ENCODE measurements at places on chromosomes 11 and 22.
A peak's percentile ranks its signal among the peaks of the same experiment; 100 is the strongest.

GRCh38 chr11:116275635-116276034, 497.2 kb downstream of the BUD13 start:
- no peak for DNase-seq

GRCh38 chr11:92226331-92227229, 2.0 kb downstream of the FAT3 start:
- no peak for DNase-seq

DNA sequence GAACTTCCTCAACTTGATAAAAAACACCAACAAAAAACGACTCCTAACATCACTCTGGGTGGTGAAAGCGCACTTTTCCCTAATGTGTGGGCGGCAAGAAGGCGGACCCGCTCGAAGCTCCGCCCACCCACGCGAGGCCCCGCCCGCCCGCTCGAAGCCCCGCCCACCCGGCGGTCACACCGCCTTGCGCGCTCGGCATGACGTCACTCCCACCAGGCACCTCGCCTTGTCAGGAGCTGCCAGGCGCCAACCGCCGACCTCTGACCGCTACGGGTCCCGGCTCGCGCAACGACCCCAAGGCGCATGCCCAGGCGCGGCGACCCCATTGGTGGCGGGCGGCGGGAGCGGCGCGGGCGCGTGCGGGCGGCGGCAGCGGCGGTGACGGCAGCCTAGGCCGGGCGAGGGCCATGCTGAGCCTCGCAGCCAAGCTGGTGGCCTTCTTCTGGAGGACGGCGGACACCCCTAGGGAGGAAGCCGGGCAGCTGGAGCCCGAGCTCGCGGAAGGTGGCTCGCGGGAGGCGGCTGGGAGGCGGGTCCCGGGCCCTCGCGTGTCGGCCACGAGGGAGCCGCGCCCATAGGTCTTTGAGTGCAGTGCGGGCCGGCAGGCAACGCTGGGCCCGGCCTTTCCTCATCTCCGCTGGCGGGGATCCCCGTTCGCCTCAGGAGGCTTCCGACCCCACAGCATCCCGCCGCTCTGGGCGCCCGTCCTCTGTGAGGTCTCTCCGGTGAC, at the start of gene MOV10L1:
MOV10L1 (plus strand) TSS at position 325 of the 730 bp plus-strand sequence; CDS start at position 408, 83 bp downstream.
- DNase-seq: no peak

DNA sequence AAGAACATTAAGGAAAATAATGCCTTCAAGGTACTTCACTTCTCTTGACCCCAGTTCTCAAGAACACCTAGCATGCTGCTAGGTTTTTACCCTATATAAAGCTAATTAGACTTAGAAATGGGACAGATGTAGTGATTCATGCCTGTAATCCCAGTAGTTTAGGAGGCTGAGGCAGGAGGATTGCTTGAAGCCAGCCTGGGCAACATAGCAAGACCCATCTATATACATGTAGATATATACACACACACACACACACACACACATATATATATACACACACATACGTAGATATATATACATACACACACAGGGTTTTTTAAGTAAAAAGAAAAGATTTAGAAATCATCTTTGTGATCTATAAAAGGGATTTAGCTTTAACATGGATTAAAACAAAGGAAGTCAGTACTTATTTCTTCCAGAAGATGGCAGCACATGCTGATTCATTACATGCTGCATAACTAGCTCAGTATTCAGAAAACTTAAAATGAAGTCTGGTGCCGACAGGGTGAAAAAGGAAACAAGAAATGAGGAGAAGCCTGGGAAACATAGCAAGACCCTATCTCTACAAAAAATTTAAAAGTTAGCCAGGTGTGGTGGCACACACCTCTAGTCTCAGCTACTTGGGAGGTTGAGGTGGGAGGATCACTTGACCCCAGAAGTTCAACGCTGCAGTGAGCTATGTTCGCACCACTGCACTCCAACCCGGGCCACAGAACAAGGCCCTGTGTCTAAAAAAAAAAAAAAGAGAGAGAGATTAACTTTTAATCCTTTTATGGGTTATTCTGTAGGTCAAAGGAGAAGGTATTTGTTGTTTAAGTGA, 28.5 kb upstream of the RBX1 start:
- peak; percentile 30 for DNase-seq

- DNase-seq: peak; percentile 90
These were observed 43.6 kb downstream of the LRRC32 start for GRCh38 chr11:76626921-76627401.

GRCh38 chr11:78415338-78415737, 2.3 kb downstream of the GAB2 start:
- DNase-seq: no peak

DNA sequence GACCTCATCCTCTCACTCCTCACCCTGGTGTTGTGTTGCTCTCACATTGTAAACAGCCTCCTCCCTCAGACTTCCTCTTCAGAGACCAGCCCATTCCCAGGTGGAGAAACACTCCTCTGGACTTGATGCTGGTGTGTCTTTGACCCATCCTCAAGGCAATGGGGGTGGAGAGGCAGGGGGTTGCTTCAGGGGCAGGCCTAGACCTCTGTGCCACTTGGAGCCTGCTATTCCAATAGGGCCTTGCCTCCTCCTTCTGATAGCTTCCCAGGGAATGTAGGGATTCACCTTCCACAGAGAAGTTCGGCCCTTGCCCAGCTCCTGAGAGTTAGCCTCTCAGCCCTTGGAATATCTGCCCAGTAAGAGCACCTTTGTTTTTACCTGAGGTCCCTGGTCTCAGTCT, 606.6 kb upstream of the CADM1 start:
- no peak for DNase-seq

GRCh38 chr11:33857933-33858371, 33.9 kb downstream of the LMO2 start:
- peak; percentile 30 for DNase-seq

GRCh38 chr11:102546427-102546826, 15.9 kb upstream of the MMP7 start:
- no peak for DNase-seq

DNA sequence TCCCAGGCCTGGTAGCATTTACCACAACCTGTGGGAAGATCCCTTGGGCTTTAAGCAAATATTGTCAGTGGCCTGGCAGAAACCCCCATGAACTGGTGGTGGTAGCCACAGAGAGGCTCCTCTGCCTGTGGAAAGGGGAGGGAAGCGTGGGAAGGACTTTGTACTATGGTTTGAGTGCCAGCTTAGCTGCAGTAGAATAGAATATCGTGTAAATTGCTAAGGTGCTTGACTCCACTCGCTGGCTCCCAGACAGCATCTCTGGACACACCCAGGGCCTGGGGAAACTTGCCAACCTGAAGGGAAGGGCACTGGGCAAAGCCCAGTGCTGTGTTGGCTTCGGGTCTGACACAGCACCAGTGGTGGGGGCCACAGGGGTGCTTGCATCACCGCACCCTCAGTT, 52.6 kb downstream of the XRRA1 start:
- no peak for DNase-seq

GRCh38 chr11:94211261-94211830, 82.7 kb downstream of the PANX1 start:
- no peak for DNase-seq

- DNase-seq: no peak
These were observed 550.7 kb downstream of the INSC start for GRCh38 chr11:15665368-15665871.

DNA sequence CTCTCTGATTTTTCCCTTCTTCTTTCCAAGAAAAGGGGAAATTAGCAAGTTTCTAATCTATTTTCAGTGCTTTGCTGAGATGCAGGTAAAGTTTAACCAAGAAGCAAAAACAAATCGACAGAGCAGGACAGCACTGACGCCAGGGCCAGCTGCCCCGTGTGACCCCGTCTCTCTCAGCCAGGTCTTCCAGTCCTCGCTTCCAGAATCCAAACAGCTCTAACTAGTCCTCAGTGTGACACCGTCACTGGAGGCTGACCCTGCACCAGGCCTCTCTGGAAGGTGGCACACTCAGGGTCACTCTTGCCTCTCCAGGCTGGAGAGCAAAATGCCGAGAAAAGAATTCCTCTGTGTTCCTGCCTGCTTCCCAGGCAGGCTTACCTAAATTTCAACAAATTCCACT, 44.8 kb downstream of the SHANK2 start:
- DNase-seq: no peak

DNA sequence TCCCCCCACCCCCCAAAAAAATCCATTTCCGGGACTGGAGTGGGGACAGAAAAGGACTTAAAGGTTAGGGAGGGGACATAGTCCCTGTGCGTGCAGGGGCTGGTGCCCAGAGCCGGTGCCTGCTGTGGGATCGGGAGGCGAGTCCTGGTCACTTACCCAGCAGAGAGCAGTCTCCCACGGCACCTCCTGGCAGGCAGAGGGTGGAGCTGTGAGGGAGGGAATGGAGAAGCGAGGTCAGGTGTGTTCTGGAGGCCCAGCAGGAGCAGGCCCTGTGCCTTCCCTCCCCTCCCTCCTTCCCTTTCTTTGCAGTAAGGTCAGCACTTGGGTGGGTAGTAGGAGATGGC, 28.4 kb downstream of the SHANK3 start:
- no peak for DNase-seq

- no peak for DNase-seq
These were observed 11.0 kb upstream of the GRAMD4 start for GRCh38 chr22:46609175-46609690.

- no peak for DNase-seq
These were observed 475.4 kb upstream of the FAT3 start for GRCh38 chr11:91749251-91749650.

DNA sequence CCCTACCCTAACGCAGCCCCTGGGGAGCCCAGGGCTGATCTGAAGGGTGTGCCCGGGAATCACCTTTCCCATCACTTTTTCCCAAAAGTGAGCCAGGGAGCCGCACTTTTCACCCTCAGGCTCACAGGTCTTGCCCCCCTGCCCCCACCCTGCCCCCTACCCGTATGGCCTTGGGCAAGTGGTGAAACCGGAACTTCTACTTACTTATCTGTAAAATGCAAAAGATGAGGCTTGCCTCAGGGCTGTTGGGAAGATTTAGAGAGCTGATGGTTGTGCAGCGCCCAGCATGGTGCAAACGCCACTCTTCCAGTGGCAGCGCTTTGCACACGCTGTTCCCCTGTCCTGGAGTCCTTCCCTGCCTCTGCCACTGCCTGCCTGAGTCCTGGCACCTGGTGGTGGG, 8.0 kb downstream of the SYT12 start:
- DNase-seq: no peak

DNA sequence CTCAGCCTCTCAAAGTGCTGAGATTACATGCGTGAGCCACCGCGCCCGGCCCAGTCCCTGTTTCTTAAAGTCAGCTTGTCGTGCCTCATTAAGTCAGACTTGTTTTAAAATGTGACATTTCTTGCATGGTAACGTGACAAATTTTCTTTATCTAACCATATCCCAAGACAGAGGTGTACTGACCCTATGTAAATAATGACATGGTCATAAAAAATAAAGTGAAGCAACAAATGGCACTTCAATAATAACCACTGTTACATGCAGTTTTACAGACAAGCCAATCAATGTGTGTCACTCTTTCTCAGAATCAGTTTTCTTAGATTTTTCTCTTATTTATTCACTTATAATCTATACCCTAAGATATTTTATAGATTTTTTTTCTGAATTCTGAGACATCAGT, 26.5 kb upstream of the SIK2 start:
- DNase-seq: no peak

GRCh38 chr22:31945443-31945855, 1.1 kb downstream of the YWHAH start:
- no peak for DNase-seq

DNA sequence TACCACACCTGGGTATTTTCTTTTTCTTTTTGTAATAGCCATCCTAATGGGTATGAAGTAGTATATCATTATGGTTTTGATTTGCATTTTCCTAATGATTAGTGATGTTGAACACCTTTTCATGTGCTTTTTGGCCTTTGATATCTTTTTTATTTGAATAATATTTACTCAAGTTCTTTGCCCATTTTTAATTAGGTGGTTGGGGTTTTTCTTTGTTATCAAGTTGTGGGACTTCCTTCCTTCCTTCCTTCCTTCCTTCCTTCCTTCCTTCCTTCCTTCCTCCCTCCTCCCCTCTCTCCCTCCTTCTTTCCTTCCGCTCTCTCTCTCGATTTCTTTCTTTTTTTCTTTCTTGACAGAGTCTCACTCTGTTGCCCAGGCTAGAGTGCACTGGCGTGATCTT, 75.0 kb upstream of the PDGFD start:
- no peak for DNase-seq

- no peak for DNase-seq
These were observed 18.7 kb upstream of the DBX1 start for GRCh38 chr11:20178976-20179375.

GRCh38 chr22:23000657-23001347, 69.5 kb upstream of the GNAZ start:
- DNase-seq: no peak

- no peak for DNase-seq
These were observed 81.0 kb downstream of the CCDC73 start for GRCh38 chr11:32713496-32713895.

Measured in KG1 (cell line).